ENCODE measurements at places on chromosomes 7 and 10.

DNA sequence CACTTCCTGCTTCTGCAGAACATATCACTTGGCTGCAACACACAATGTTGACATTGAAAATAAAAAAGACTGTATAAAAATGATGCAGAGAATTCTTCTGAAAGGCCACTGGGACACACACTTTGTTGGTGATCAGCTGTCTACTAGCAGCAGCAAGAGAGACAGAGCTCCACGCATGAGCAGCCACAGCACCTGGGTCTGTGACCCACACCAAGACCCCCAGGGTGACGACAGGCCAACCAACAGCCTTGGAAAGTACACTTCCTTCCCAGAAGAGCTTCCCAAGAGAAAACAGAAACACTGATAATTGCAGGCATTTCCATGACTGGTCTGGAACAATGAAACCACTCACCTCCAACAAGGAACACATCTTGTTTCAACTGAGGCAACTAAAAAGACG, 239.0 kb downstream of the DIP2C start:
- DNase-seq = no peak

DNA sequence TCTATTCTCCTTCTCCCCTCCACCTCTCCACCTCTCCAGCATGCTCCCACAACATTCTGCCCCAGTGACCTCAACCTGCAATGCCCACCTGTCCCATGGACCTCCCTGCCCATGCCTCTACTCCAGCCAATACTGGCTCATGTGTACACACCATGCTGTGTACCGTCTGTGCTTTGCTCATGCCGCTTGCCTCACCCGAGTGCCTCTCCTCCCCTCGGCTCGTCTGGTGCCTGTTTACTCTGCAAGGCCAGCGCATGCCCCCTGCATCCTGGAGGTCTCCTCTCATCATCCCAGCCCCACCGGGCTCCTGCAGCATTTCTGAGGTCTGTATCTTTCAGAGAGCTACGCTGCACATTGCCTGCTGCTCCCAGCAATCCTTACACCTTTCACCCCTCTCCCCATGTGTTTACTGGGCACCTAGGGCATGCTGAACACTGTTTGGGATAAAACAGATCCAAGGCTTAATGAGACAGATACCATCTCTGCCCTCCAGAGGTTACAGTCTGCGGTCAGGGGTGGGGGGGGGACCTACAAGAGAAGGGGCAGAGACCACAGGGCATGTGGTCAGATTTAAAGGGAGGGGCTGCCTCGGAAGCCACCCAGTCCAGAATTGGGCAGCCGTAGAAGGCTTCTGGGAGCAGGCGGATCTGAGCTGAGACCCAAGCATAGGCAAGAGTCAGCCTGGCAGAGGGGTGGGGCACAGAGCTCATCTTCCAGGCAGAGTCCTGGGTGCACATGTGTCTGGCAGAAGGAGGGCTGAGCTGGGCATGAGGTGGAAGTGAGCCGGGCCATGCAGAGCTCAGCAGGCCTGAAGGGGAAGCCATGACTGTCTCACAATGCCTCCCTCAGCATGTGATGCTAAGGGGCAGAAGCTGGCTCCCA, 29.6 kb upstream of the PSAP start:
- DNase-seq = no peak

DNA sequence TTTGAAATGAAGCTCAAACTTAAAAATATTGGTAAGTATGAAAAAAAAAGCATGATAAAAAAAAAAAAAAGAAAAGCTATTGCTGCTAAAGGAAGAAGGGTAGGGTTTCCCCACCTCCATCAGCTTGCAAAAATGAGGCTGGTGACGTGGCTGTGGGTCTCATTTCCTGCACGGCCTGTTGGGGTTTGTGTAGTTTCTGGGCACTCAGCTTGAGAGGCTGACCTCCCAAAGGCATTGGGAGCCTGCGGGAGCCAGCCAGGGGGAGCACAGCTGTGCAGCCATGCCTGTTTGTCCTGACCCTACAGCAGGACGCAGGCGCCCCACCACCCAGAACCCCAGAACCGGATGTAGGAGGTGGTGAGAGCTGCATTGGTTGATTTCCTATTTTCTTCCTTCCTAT, 48.8 kb upstream of the CARD11 start:
- DNase-seq = no peak

GRCh38 chr10:29204070-29204800, 84.6 kb upstream of the LYZL1 start:
- DNase-seq = no peak

- DNase-seq = no peak
Measured at GRCh38 chr10:72800000-72800740, 93.4 kb upstream of the OIT3 start.

DNA sequence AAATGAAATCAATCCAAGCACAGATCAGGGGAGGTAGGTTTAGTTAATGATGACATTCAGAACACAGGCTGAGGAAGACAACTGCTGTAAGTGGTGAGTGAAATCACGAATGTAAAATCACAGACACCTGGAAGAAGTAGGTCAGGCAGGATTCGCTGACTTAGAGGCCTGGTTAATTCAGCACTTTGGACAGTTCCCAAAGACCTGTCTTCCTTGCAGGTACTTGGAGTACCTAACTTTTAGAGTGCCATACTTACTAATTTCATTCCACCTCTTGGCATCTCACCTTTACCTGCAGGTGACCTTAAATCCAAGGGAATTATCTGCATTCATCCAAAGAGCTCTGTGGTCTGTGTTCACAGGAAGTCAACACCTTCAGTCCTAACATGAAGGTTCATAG, 822.3 kb downstream of the PHTF2 start:
- DNase-seq = peak; percentile 10
